ENCODE measurements at places on chromosomes 13 and 19.
A peak's percentile ranks its signal among the peaks of the same experiment; 100 is the strongest.

- no peak for DNase-seq
Observed at GRCh38 chr13:104750377-104750776, 1684.2 kb upstream of the SLC10A2 start.

DNA sequence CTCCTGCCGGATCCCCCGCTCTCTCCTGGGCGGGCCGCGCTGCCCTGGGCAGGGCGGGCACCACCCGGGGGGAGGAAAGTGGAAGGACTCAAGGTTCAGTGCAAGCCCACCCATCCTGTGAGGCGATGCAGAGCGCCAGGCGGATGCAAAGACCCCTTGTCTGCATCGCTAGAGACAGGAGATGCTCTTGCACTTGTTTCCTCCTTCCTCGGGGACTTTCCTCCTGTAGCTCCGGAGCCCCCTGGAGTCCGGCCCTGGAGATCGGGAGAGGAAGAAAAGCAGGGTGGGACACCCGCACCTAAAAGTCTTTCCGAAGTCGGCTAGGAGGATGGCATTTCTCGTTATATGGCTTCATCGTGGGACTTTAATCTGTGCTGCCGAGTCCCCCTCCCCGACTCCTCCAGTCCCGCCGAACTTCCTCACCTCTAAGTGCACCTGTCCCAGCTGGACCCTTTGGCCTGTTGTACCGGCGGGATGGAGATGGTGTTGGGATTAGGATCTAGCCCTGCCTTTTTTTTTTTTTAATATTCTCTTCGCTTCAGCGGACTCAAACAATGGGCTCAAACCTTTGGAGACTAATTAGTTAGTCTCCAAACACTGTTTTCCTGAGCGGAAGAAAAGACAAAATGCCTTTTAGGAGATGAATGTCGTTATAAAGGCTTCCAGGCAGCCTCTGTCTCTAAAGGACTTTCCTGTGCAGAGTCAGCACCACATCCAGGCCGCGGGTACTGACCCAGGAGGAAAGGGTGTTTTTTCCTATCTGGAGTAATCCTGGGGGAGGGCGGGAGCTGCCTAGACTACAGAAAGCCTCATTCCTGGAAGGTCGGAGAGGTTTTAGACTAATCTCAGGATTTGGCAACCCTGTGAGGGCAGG, 725 bp downstream of the FAM124A start:
- peak; percentile 41 for DNase-seq

DNA sequence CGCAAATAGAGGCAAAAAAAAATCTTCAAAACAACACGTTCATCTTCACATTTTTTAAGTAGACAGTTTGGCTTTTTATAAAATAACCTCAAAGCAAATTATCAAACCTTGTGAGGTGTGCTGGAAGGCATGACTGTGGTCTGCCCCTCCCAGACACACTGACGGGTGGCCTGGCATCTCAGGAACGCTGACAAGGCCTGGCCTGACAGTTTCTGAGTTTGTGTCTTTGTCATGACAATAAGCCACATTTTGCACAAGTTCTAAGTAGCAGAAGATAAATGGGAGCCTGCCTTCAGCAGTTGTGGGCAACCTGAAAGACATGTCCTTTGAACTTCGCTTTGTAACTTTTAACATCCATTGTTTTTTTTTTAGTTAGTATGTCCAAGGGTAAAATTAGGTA, 38.5 kb downstream of the SOX21 start:
- no peak for DNase-seq

GRCh38 chr19:36605101-36605876, at the start of gene ZNF382:
TSS of gene ZNF382 (plus strand) at chr19:36605313. CDS start at chr19:36609915, 4,602 bp downstream.
- DNase-seq: peak; percentile 57

- no peak for DNase-seq
Observed at GRCh38 chr13:82772816-82773215, 1109.5 kb downstream of the SLITRK1 start.

- DNase-seq: no peak
Observed at GRCh38 chr13:98089246-98089645, 53.6 kb upstream of the FARP1 start.

GRCh38 chr19:18220632-18221275, 5.5 kb downstream of the PDE4C start:
- DNase-seq: no peak

- no peak for DNase-seq
Observed at GRCh38 chr13:101116826-101117225, 299.5 kb downstream of the NALCN start.

- DNase-seq: no peak
Observed at GRCh38 chr19:2663920-2664571, 38.4 kb downstream of the GNG7 start.

- no peak for DNase-seq
Observed at GRCh38 chr13:112451512-112452379, 75.6 kb downstream of the SPACA7 start.

DNA sequence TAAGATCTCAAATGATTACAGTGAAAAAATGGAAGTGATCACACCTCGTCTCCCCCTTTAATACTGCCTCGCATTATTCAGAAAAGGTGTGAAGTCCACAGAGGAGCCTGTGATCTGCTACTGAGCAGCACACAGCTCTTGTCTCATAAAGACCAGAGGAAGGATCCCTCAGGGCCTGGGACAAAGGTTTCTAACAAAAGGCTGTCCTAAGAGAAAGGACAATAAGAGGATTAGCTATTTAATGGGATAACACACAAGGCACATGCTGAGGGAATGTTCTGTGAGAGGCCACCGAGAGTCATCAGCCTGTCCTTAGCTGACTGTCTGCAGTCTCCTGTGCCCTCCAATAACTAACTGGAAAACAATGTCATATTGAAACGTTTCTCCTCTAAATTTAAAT, 26.7 kb downstream of the EBPL start:
- DNase-seq: no peak

- DNase-seq: no peak
Observed at GRCh38 chr13:37114250-37114649, 8.8 kb upstream of the CSNK1A1L start.

DNA sequence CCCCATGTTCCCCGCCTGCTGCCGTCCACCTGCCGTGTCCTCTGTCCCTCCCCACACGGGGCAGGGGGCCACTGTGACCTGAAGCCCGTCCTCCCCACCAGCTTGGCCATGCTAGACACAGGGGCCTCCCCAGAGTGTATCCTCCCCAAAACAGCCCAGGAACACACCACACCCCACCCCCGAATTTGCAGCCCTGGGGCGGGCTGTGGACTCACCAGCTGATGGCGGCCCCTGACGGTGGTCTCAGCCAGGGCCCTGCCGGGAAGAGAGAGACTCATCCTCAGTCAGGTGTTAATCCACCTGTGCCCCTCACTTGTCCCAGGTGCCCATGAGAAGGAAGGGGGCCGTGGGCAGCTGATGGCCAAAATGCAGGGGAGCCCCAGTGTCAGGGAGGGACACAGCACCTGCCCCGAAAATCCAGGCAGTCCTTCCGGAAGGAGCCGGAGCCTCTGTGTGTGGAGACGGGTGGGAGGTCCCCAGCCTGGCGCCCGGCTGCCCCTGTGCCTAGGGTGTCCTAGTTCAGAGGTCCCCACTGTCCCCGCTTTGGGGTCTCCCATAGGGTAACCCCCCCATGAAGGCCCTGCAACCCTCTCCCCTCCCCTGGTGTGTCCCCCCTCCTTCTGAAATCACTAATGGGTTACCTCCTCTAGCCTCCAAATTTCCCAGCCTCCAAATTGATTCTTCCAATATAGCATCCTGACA, 39.3 kb upstream of the TCF3 start:
- no peak for DNase-seq

GRCh38 chr19:48170817-48171347, 402 bp downstream of the ZSWIM9 start:
- no peak for DNase-seq

DNA sequence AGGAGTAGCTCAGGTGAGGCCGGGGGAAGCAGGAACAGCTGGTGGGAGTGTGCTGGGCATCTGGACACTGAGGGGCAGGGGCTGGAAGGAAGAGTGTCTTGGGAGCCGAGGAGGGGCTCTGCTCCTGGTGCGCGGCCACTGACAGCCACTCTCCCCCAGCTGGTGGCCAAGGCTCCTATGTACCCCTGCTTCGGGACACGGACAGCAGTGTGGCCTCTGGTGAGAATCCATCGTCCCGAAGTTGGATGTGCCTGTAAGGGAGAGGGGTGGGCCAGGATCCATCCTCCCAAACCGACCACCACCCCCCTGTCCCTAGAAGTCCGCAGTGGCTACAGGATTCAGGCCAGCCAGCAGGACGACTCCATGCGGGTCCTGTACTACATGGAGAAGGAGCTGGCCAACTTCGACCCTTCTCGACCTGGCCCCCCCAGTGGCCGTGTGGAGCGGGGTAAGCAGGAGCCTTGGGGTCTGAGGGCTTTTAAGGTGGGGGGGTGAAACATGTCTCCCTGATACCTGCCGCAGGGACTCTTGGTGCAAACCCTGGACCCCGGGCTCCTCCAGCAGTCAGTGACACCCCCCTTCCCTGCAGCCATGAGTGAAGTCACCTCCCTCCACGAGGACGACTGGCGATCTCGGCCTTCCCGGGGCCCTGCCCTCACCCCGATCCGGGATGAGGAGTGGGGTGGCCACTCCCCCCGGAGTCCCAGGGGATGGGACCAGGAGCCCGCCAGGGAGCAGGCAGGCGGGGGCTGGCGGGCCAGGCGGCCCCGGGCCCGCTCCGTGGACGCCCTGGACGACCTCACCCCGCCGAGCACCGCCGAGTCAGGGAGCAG, 2.0 kb upstream of the USF2 start:
- DNase-seq: no peak

DNA sequence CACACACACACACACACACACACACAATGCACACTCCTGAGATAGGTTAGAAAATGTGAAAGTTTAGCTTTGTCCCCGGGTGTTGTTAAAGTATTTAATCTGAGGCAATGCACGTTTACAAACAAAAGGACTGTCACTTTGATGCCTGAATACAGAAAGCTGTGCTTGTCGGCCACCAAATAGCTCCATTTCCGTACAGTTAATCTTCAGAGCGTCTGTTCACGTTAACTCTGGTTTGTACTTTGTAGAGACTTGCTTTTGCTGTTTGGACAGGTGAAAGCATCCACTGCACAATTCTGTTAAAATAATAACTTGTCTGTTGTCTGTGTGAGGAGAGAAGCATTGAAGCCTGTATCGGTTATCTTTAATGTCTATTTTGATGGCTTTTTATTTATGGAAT, 267.8 kb downstream of the FGF9 start:
- no peak for DNase-seq

DNA sequence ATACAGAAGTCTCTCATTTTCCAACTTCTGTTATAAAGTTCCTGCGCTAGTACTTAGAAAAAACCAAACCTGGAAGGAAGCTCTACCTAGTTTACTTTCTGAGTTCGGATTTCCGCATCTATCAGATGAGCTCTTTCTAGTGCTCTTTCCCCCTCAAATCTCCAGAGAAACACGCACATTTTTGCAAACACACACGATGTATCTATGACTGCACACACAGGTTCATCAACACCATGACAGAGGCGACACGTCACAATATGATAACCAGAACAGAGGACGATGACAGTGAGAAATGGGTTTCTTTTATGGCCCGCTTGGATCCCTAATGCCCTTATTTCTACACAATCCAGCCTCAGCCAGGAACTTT, 629 bp upstream of the LRRC63 start:
- DNase-seq: peak; percentile 42

DNA sequence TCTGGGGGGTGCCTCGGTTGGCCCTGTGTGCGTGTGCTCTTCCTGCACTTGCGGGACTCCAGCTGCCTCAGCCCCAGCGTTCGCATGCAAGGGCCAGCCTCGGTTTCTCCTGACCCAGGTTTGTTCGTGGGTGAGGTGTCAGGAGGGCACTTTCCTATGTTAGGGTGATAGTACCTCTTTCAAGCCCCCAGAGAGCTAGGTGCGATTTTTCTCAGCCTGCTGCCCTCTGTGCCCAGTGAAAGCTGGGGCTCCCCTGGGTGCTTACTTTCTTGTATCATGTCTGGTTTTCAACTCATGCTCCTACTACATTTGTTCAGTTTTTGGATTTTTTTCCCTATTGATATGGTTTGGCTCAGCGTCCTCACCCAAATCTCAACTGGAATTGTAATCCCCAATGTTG, 289.2 kb downstream of the TEX29 start:
- no peak for DNase-seq

GRCh38 chr19:55986487-55986886, at the start of gene NLRP5:
TSS of gene NLRP5 (plus strand) at chr19:55986775.
- DNase-seq: no peak

- DNase-seq: peak; percentile 25
Observed at GRCh38 chr19:48194041-48194843, 23.8 kb downstream of the ZSWIM9 start.

DNA sequence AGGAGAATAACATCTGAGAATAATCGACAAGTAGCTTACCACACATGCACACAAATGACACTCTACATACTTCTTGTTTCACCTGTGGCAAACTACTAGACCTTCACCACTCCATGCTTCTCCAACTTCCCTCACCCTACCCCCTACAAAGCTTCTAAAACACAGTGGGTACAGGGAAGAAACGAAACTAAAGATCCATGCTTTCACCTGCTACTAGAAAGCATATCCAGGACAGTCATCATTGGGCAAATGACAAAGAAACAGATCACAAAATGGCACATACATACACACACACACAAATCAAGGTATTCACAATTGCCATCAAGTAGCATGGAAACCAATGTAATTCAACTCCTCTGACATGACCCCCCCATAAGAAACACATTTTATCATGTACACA, 10.6 kb downstream of the BRD4 start:
- DNase-seq: no peak

- no peak for DNase-seq
Observed at GRCh38 chr13:47351798-47352197, 454.9 kb upstream of the HTR2A start.

DNA sequence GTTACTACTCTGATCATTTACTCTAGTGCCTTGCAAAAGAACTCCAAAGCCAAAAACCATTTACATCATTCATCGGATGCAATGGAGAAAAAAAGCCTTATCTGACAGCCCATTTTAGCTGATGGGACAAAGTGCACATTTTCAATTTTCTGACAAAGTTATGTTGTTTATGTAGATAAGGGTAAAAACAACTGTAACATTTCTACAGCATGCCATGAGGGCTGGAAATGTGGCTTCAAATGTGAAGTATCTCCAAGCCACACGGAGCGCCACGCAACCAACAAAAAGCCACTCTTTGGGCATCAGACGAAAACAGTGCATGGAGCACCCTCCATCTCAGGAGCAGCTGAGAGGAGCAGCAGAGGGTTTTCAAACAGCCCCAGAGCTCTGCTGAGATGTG, 364.6 kb upstream of the ZNF507 start:
- no peak for DNase-seq

- DNase-seq: peak; percentile 80
Observed at GRCh38 chr19:6048793-6049405, 61.4 kb downstream of the RFX2 start.

- DNase-seq: no peak
Observed at GRCh38 chr19:19410553-19411550, 5.4 kb downstream of the GATAD2A start.

DNA sequence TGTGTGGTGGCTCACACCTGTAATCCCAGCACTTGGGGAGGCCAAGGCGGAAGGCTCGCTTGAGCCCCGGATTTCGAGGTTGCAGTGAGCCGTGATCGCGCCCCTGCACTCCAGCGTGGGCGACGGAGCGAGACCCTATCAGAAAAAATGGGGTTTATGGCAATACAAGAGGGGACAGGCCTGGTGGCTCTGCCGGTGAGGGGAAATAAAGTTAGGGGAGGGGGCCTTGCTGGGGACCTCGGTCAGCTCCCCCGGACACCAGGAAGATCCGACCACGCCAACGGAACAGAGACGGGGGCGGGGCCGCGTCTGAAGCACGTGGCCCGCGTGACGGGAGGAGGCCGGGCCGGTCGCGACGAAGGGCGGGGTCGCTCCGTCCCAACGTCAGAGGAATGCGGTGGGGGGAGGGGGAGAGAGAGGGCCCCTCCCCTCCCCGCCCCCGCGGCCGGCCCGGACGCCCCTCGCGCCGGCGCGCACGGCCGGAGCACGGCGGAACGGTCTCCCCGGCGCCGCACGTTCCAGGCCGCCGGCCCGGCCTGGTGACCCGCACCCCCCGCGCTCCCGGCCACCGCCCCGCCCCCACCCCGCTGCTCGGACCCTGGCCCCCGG, 1.9 kb upstream of the HNRNPL start:
- DNase-seq: peak; percentile 89
